ENCODE measurements at places on chromosomes 16 and 17.
A peak's percentile ranks its signal among the peaks of the same experiment; 100 is the strongest.

DNA sequence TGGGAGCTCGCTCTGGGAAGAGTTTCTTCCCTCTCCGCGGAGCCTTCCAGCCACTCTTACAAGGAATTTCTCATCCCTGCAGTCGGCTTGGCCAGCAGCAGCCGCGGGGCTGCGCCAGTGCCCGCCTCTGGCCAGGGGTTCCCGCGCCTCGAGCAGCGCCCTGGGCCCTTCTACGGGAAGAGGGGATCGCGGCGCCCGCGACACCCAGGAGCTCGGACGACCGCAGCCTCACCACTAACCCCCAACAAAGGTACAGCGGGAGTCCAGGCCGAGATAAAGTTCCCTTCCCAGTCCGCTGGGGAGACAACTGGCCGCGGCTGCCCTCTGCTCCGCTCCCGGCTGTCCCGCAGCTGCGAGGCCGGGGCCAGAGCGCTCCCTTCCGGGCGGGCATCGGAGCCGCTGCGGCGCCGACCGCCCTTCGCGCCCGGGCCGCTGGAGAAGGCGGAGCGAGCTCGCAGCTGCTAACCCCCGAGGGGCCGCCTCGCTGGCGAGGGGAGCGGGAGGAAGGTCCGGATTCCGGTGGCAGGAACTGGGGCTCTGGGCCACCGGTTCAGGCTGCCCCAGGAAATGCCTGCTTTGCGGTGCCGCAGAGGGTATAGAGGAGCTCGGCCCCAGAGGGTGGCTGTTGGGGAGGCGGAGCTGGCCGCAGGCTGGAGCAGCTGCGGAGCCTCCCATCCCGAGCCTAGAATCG lies 3.6 kb upstream of the HS3ST3B1 start:
- DNase-seq: peak; percentile 71

DNA sequence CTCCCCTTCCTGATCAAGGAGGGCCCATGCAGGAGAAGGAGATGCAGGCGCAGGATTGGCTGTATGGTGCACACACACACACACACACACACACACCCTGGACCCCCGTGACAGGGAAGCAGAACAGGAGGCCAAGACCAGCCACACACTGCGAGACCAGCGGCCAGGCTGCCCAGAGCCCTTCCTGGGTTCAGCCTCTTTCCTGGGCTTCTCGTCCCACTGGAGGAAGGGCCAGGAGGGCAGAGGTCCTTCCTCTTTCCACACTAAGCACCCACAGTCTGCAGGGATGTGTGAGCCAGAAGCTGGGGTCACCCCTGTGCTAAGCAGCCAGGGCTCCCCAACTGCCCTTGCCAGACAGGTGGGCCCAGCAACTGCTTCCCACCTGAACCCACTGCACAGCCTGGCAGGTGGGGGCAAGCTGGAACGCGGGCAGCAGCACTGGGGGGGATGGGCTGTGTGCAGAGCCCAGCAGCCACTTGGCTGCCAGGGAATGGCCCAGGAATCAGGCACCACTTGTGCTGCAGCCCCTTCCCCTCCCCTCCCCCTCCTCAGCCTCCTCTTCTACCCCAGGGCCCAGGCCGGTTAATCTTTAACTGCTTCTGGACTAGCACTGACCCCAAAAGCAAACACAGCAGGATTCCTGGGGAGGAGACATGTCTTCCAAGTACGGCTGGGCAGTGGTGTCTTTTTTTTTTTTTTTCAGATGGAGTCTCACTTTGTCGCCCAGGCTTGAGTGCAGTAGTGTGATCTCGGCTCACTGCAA lies 44.6 kb upstream of the SLC38A10 start:
- no peak for DNase-seq

- DNase-seq: no peak
Observed at GRCh38 chr16:79041206-79041605, 559.3 kb downstream of the MAF start.

GRCh38 chr16:83482545-83483162 lies 325.1 kb upstream of the HSBP1 start:
- DNase-seq: no peak

GRCh38 chr16:11950388-11950787 lies 8.5 kb upstream of the NPIPB2 start:
- no peak for DNase-seq

DNA sequence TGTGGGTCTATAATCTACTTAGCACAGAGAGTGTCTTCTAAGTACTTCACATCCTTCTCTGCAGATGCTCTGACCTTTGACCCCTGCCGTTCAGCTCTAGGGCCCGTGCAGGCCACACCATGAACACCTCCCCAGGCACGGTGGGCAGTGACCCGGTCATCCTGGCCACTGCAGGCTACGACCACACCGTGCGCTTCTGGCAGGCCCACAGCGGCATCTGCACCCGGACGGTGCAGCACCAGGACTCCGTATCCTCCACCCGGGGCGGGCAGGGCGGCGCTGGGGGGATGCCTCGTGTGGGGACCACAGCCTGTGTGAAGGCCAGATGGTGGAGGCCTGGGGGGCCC lies 686 bp downstream of the MLST8 start:
- DNase-seq: no peak

DNA sequence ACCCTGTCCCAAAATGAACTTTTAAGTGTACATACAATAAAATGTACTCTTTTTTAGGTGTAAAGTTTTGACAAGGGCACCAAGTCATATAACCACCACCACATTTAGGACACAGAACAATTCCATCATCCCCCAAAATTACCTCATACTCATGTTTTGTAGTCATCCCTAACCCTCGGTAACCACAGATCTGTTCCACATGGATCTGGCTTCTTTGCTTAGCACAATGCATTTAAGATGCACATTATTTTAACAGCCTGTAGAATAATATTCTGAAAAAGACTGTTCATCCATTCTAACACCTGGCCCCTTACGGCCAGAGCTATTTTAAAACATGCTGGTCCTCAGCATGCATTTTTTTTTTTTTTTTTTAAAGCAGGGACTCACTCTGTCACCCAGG lies 25.2 kb upstream of the CFAP20 start:
- DNase-seq: no peak

GRCh38 chr17:79648181-79648831 lies 37.5 kb upstream of the RBFOX3 start:
- DNase-seq: no peak

- DNase-seq: no peak
Observed at GRCh38 chr17:48594538-48595277, 1.1 kb upstream of the HOXB5 start.

GRCh38 chr17:68248891-68249290 lies 1.0 kb downstream of the AMZ2 start:
- no peak for DNase-seq

- DNase-seq: no peak
Observed at GRCh38 chr16:83771306-83771942, 36.4 kb upstream of the HSBP1 start.

GRCh38 chr16:71340406-71340805 lies 18.1 kb upstream of the CALB2 start:
- no peak for DNase-seq

GRCh38 chr17:28573966-28574480 lies 2.7 kb downstream of the ALDOC start:
- DNase-seq: no peak

DNA sequence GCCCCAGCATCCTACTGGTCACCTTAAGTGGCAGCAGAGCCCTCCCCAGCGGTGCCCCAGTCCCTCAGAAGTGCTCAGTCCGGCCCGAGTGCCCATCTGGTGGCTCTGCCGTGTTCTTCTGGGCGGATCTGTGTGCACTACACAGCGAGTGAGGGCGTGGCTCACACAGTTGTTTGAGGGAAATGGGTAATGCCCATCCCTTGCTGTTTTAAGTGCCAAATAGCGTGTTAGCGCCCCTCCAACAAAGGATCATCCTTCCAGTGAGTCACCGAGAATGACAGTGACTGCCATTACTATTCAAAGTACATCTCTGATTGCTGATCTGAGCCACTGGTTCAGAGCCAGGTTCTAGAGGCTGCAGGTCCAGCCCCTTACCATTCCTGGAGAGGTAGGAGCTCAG lies 152.0 kb downstream of the LGALS9B start:
- no peak for DNase-seq

GRCh38 chr17:68843522-68843921 lies 111.7 kb downstream of the ABCA8 start:
- no peak for DNase-seq

DNA sequence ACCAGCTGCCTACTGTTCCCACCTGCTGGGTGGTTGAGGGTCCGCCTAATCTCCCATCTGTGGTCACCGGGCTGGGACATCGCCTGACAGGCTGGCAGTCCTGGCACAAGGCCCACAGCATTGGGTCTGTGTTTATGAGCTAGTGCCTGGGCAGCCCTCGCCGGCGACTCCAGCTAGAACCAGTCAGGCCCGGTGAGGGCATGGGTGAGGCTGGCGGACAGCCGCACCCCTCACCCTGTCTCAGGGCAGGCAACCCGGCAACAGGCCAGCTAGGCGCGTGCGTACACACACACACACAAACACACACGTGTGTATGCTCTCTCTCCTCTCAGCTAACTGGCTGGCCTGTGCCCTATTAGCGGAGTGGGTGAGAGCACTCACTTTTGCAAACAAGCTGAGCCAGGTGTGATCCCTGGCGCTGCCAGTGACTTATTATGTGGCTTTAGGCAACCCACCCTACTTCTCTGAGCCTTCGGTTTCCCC lies 10.4 kb downstream of the HSD11B2 start:
- DNase-seq: no peak

DNA sequence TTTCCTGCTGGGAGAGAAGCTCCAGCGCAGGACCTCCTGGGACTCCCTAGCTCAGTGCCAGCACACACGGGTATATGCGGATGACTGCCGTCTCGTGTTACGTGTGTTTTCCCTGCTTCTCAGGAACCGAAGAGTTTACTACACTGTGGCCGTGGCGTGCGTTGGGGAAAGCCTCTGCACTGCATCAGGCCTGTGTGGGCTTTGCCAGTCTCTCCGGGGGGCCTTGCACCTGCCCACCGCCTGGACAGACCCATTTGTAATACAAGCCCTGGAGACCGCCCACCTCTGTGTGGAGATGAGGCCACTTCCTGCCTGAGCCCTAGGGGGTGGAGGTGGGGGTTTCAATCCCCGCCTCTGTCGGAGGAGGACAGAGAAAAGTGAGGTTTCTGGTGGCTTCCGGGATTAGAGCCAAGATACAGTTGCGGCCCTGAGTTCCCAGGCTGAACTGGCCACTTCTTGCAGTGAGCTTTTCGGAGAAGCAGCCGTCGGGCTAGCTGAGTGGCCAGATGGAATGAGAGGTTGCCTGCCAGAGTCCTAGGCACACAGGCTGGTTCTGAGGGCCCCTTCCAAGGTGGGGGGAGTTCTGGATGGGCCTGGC lies 43.4 kb upstream of the GSE1 start:
- no peak for DNase-seq

DNA sequence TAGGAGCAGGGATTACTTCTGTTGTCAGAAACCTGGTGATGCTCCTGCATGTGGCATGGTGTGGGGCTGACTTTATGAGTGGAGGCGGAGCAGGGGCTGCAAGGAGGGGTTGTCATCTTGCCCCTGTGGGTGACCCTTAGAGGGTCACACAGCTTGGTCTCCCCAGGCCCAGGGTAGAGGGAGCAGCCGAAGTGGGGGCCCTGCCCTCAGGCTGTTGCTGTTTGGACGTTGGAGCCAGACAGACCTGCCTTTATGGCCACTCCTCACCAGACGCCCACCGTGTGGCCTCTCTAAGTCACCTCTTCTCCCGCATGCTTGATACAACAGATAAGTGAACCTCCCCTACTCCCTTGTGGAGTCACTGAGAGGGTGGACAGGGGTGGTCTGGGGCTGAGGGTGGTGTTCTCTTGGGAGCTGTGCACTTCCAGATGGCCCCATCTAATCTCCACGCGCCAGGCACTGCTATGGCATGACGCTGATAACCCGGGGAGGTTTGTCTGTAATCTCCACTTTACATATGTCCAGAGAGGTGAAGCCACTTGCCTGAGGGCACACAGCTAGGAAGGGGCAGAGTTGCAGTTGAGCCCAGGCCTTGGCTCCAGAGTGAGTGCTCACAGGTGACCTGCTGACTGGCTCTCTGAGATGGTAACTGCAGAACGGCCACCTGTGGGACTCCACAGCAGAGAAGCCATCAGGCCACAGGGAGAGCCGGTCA lies 10.0 kb downstream of the MAP2K3 start:
- no peak for DNase-seq

- DNase-seq: no peak
Observed at GRCh38 chr16:22357635-22357971, 16.8 kb downstream of the CDR2 start.

GRCh38 chr16:48291754-48292153 lies 44.4 kb upstream of the ABCC11 start:
- DNase-seq: no peak

DNA sequence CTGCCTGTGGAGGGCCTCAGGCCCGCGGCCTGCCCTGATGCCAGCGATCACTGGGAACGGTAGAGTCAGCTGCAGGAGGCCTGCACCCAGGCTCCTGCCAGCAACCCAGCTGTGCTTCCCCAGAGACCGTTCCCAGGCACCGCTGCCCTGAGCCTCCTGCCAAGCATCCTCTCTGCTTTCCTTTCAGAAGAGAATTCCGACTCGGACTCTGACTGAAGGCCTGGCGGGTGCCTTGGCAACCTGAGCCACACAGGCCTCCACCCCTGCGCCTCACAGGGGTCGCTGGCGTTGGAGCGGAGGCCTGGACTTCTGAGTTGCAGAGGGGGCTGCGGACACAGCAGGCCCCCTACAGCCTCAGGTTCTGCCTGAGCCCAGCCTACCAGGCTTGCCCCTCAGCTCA lies 7.9 kb downstream of the CMTM3 start:
- DNase-seq: no peak

- no peak for DNase-seq
Observed at GRCh38 chr17:62713086-62713881, 85.8 kb downstream of the MRC2 start.
